ENCODE measurements at places on chromosomes 1 and 21.

GRCh38 chr1:164855716-164856329 is 296.8 kb downstream of the PBX1 start:
- DNase-seq: no peak

DNA sequence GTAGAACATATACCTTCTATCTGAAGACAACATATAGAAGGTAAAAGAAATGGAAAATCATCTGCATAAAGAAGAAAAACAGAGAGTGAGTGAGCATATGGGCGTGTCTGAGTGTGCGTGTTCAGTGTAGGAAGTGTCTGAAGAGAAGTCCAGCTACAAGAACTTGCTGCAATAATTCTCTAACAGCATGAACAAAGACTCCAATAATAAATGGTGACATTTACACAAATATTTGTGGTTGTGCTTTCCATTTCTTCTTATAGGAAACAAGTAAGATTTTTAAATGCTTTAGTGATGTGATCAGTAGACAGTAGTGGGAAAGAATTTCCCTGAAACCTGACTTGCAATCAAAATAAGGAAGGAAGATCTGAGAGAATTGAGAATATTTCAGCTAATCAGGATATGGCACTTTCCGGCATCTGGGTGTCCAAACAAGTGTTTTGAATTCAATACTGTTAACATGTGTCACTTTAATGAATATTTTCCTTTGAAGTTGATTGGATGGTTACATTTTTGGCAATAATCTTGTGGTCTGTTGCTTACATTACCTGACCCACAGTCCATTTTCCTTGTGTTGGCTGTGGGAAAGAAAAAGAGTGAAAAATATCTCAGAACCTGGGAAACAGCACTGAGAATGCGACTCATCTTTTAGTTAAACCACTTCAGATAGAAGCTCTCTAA is 154.0 kb downstream of the TGFB2 start:
- no peak for DNase-seq

DNA sequence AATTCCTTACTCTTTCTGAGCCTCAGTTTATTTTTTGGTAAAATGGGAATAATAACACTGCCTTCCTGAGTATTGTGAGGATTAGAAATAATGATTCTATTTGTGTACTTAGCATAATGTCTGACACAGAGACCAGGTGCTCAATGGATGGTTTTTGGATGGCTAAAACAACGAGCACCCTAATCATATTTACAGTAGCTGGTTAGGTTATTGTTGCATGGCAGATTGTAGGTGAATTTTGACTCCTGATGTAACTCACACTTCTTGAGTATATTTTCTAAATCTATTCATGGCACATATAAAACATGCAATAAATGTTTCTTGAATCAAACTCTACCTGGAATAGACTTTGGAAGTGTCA is 11.9 kb upstream of the DUSP10 start:
- DNase-seq: no peak

GRCh38 chr1:94727846-94728715 is 92.1 kb upstream of the SLC44A3 start:
- DNase-seq: no peak

DNA sequence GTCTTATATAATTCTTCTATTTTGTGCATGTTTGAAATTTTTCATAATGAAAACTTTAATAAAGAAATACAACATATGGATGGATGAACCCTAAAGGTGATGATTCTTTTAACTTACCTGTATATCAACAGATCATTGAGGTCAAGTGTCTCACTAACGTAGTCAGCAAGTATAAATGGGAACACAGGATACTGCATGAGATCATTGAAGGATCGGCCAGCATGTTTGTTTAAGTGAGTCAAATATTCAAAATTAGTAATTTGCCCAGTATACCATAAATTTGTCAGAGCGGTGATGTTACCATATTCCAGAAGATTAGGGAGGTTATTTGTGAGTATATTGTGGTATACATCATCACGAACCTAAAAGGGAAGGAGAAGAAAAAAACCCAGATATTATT is 71.0 kb upstream of the GNG4 start:
- no peak for DNase-seq

All from H9 (cell line).